ENCODE measurements at places on chromosomes 12 and 14.

- no peak for DNase-seq
These were observed 57.0 kb downstream of the PLEKHG7 start for GRCh38 chr12:92759634-92760268.

GRCh38 chr12:88242571-88242925 is 100.4 kb downstream of the TMTC3 start:
- no peak for DNase-seq

GRCh38 chr12:182381-182892 is 31.5 kb downstream of the SLC6A12 start:
- no peak for DNase-seq

- no peak for DNase-seq
These were observed 262.7 kb upstream of the PLEKHG7 start for GRCh38 chr12:92440072-92440471.

GRCh38 chr12:111757361-111758119 is 9.2 kb upstream of the ALDH2 start:
- DNase-seq = peak; percentile 54
